GM06990 (cell line): ENCODE measurements at places on chromosomes 12 and 14.

DNA sequence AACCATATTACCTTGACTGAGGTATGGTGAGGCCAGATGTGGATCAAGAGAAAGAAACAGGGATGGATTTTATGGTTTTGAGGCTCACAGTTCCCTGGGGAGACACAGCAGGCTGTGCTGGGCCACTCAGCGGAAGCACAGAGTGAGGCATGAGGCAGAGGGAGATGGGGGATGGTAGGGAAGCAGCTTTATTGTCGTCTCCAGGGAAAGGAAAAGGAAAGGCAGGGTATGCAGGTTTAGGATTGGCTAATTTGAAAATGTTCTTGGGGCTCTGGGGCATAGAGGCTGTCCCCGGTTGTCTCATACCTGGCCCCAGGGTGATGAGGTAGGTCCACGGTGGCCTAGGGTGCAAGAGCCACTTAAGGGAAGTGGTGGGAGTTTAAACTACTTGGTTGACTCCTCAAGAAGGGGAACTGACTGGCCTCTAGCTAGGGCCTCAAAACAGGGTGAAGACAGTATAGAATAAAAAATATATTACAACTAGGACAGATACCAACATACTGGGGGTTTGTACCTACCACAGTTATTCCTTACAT lies 322.8 kb downstream of the RGS6 start:
- DNase-seq, result no peak

DNA sequence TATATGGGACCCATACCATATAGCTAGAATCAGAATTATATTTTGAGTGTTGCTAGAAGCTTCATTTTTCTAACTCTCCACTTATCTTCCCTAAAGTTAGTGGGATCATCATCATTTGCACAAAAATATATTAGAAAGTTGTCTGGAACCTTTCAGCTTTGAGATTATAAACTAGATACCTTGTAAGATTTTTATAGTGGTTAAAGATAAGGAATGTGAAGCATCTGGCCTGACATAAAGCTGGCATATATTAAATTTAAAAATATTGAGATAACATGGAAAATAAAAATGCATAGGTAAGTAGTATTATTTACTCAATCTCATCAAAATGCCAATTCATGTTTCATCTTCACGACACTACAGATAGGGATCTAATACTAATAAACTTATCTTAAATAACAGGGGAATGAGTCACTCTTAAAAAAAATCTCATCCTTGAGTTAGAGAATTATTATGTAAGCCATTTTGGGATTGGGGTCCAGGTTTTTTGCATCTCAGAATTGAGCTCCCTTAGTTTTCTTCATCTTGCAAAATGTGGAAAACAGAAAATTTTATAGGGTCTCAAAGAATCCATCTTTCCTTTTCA lies 318.5 kb downstream of the KCNC2 start:
- DNase-seq, result no peak

DNA sequence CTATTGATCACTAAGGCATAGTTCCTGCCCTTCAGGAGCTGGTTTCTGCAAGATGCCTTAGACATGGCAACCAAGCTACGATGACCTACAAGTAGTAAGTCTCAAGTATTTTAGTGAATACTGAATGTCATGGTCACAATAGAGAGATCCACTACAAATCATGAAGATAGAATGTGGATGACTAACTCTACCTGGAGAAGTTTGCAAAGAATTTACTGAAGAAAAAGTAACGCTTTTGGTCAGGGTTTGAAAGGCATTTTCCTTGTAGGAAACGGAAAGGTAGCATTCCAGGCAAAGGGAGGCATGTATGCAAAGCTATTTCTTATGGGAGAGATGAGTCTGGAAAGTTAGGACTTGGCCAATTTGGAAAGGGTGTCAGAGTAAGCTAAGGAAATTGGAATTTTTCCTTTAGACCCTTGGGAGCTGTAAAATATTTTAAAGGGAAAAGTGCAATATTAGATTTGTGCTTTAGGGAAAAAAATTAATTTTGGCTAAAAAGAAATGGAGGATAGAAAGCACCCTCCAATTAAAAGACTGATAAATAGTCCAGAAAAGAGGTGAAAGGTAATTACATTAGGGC lies 377.5 kb downstream of the EGLN3 start:
- no peak for DNase-seq

DNA sequence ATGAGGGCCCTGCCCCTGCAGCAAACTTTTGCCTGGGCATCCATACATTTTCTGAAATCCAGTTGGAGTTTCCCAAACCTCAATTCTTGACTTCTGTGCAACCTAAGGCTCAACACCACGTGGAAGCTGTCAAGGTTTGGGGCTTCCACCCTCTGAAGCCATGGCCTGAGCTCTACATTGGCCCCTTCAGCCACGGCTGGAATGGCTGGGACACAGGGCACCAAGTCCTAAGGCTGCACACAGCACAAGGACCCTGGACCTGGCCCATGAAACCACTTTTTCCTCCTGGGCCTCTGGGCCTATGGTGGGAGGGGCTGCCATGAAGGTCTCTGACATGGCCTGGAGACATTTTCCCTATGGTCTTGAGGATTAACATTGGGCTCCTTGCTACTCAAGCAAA lies 266.3 kb downstream of the LRIG3 start:
- no peak for DNase-seq

GRCh38 chr12:110853836-110854235 lies 7.0 kb downstream of the CCDC63 start:
- DNase-seq, result no peak

DNA sequence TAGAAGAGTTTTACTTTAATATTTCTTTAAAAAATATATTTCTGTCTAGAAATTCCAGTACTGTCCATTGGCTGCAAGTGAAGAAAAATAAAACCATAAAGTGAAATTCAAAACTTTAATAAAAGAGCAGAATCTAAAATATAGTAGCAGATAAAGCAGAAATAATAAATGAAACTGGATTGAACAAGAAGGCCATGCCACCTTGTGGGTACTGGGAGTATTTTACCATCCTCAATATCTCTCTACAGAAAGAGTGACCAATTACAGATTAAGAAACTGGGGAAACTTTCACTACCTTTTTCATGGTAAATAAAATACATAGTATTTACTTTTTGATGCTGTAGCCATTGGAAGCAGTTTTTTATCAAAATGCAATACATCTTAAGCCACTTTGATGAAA lies 220.5 kb downstream of the BCAT1 start:
- DNase-seq, result no peak

GRCh38 chr12:124630791-124631313 lies 63.4 kb upstream of the NCOR2 start:
- no peak for DNase-seq

DNA sequence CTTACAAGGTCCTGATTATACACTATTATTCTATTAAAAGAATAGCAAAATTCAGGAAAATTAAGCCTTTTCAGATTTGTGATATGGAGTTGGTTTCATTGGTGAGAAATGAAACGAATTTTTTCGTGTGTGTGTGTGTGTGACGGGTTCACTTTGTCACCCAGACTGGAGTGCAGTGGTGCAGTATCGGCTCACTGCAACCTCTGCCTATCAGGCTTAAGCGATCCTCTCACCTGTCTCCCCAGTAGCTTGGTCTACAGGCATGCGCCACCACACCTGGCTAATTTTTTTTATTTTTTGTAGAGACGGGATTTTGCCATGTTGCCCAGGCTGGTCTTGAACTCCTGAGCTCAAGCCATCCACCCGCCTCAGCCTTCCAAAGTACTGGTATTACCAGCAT lies 9.7 kb downstream of the PCBP2 start:
- DNase-seq, result no peak

- no peak for DNase-seq
Observed at GRCh38 chr12:1162081-1162760, 171.2 kb downstream of the ERC1 start.

GRCh38 chr12:66194122-66194521 lies 5.1 kb downstream of the IRAK3 start:
- no peak for DNase-seq

GRCh38 chr14:23093991-23094665 lies 808 bp downstream of the ACIN1 start:
- no peak for DNase-seq
